ENCODE measurements at places on chromosomes 2 and 18.

DNA sequence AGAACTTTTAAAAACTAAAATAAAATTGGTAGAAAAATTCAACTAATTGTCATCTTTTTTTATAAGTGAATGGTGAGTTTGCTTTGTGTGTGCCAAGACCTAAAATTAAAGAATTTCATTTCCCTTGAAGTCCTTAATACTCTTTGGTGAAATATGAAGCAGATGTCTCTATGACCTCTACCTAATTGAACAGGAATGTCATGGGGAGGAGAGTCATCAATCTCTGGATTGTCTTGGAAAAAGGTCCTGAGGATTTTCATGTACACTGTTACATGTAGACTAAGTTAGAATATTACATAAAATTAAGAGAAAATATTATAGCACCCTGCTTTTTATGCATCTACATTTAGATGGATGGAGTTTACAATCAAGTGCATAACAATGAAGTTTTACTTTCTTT is 177.9 kb upstream of the LRP1B start:
- DNase-seq: no peak

- no peak for DNase-seq
These were observed 27.5 kb downstream of the CDH20 start for GRCh38 chr18:61360404-61361383.

DNA sequence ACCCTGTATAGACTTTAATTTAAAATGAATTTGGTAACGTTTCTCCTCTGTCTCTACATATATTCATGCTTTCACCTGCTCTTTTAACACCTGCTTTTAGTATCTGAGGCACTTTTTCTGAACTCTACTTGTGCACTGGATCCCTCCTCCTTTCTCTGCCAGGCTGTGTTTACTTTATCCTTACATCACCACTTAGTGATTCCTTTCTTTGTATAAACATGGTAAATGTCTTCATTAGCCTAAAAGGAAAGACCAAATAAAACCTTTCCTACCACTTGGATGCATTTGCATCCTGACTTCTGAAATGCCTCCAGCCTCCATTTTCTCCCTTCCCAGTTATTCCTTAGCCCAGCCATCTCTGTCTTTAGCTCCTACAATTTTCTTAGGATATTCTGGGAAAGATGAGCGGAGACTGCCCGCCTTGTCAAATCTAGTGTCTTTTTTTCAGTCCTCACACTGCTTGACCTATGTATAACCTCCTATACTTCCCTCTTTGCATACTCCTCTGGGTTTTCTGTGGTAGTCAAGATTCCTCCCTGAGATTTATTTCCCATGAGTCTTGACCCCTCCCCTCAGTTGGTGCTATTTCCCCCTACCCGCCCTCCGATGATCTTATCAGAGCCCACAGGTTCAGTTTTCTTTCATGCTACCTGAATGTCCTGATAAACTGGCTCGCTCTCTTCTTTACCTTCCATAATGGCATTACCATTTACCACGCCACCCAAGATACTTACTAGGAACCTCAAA is 44.8 kb downstream of the REL start:
- DNase-seq: no peak

DNA sequence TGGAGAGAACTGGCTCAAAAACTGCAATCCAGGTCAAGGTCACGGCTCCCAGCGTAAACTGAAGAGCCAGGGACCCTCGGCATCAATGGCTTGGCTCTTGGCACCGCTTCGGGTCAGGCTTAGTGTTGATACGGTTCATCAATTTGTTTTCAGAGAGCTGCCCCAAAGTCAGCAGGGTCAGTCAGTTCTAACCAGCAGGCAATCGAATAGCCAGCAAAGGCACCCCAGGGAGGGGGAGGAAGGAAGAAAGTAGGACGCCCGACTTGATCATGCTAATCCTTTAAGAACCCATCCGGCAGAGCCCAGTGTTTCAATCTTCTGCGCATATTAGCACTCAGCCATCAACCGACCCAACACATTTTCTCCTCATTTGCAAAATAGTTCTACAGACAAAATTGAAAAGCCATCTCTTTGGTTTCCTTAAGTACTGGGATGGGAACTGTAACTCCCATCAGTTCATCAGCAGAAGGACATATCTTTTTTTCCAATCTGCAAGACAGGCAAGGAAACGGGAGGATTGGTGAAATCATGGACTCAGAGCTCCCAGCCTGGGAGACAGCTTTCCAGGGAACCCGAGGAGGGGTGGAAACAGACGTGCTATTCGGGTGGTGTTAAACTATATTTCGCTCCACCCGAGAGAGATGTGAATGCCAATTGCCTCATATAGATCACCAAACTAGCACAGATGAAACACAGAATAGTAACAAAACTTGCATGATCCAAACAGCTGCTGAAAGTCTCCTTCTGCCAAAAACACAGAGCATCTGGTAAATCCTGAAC is 40.7 kb upstream of the CABLES1 start:
- DNase-seq: no peak

DNA sequence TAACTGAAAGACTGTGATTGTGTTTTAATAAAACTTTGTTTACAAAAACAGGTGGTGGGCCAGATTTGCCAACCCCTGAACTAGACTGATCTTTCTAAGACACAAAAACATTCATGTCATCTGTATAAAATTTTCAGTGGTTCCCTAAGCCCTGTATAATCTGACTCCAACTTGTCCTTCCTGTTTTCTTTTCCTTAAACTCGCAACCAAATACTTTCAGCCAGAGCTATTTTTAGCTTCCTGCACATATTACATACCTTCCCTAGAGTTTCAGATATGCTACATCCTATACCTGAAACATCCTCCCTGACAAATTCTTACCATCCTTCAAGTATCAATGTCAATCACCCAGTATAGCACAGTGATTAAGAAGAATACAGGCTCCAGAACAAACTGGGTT is 4.8 kb downstream of the GCFC2 start:
- no peak for DNase-seq

DNA sequence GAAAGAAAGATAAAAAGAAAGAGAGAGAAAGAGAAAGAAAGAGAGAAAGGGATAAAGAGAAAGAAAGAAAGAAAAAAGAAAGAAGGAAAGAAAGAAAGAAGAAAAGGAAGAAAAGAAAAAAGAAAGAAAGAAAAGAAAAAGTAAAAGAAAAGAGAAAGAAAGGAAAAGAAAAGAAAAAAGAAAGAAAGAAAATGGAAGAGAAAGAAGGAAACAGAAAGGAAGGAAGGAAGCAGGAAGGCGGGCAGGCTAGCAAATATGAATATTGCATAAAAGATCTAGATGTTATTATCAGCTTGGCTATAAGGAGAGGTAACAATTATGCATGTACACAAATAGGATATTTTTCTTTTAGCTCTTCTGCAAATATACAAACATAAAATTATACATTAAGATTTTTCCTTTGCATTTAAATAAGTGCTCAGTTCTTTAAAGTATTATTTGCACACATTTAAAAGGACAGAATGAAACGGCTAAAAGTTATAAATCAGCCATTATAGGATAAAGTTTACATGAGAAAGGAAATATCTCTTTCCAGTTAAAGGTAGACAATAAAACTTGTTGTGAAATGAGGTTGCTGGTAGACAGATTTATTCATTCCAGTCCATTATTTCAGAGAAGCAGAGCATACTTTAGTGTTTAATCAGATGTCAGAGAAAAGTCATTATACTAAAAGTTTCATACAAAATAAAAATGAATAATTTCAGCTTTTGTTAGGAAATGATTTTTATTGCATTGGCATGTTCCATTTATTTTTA is 511.4 kb downstream of the KCNJ3 start:
- no peak for DNase-seq

- DNase-seq: no peak
These were observed 6.0 kb upstream of the NFE2L2 start for GRCh38 chr2:177270531-177270930.

GRCh38 chr18:75267643-75268363 is 57.2 kb downstream of the TSHZ1 start:
- no peak for DNase-seq

DNA sequence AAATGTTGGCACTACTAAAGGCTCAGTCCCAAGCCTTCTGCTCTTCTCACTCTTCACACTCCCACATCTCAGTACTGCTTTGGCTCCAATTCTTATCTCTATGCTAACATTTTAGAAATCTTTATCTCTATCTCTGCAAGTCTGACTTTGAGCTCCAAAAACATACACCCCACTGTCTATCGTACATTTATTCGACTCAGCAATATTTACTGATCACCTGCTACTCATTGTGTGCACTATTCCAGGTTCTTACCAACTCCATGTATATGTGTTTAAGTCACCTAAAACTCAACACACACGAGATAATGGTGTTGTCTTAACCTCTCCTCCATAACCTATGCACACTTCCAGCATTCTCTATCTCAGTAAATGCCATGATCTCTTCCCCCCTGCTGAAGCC is 268.2 kb upstream of the CRIM1 start:
- DNase-seq: no peak

- DNase-seq: no peak
These were observed 3.7 kb upstream of the CRYBA2 start for GRCh38 chr2:218996937-218997336.

DNA sequence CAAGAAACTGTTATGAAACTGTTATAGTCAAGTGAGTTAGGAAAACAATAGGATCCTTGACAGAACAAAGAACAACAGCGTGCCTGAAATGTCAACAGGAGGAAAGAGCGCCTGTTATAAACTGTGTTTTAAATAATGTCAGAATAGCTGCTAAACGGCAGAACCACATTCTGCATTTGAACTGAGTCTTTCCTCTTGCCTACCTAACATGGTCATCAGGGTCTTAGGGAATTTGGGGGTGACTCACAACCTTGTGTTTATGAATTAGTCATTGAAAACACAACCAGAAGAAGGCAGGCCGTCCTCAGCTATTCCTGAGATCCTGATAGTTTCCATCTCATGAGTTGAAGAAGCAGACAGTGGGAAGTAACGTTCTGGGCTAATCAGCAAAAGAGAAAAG is 222.0 kb upstream of the FN1 start:
- DNase-seq: no peak

DNA sequence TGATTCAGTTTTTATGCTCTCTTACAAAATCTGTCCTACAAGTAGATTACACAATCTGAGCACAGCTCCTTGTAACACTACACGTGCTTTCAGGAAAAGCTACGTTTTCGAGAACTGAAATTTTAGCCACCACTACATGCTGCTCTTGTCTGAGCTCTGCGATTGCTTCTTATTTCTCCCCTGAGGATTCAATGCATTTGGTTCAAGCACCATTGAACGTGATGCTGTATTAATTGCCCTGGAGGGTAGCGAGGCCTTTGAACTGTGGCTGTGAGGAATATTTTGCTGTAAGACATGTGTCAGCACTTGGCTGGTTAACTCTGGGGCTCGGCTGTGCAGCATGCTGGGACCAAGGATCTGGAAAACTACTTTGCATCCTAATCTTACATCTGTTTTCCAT is 405.8 kb downstream of the EPHA4 start:
- DNase-seq: no peak

DNA sequence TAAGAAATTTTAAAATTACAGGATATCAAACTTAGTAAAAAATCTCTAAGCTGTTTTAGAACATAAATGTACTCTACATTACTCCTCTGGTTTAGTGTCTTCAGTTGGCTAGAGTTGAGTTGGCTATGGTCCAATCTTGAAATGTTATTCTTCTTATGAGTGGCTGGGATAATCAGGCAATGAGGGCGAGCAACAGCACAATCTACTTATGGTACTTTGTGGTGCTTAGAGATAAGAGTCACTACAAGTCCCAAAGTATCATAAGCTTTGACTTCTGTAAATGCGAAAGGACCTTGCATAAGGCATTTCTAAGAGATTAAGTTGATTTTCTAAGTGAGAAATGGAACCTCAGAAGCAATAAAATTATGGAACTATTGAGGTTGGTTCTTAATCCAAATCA is 361.7 kb downstream of the GPD2 start:
- no peak for DNase-seq

DNA sequence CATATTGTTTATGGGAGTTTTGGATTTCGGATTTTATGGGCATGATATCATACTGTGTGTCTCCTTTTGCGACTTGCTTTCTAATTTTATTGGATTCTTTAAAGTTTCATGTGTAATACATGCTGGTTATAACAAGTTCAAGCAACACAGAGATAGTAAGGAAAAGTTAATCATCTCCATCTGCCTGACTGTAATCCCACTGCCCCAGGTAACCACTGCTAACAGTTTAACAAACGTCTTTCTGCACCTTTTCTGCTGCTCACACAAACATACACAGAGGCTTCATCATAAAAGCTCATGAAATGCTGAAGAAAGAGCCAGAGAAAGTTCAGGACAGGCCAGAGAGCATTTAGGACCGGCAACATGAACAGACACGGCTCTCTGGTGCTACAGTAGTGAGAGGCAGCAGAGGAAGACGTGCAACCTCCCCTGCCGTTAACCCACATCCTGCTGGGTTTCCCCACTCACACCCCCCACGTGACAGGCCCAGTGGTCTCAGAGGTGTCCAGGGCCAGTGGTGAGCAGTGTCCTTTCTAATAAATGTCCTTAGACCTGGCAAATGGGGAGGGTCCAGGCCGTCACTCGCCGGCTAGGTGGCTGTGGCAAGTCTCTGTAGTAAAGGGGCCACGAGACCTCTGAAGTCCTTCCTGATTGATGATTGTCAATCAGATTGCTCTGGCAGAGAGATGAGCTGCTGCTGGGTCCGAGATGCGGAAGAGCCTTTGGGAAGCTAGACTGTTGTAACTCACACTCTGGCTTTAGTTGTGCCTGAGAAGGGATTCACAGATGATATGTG is 43.0 kb upstream of the SLC1A4 start:
- peak; percentile 22 for DNase-seq

DNA sequence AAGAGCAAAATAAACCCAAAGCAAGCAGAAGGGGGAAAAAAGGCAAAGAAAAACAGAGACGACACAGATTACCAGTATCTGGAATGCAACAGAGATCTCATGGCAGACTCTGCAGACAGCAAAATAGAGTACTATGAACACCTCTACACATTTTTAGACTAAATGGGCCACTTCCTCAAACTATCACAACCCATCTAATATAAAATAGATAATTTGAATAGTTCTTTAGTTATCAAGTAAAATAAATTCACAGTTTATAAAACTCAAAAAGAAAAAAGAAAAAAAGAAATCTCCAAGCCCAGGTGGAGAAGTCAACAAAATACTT is 16.6 kb downstream of the SESTD1 start:
- no peak for DNase-seq

DNA sequence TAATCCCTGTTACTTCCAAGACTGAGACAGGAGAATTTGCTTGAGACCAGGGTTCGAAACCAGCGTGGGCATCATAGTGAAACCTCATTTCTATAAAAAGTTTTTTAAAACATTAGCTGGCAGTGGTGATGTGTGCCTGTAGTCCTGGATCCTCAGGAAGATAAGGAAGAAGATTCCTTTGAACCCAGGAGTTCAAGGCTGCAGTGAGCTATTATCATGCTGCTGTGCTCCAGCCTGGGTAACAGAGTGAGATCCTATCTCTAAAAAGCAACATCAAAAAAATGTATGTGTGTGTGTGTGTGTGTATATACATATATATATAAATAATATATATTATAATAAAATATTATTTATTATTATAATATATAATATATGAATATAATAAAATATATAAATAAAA is 1417.6 kb upstream of the CDH2 start:
- no peak for DNase-seq

DNA sequence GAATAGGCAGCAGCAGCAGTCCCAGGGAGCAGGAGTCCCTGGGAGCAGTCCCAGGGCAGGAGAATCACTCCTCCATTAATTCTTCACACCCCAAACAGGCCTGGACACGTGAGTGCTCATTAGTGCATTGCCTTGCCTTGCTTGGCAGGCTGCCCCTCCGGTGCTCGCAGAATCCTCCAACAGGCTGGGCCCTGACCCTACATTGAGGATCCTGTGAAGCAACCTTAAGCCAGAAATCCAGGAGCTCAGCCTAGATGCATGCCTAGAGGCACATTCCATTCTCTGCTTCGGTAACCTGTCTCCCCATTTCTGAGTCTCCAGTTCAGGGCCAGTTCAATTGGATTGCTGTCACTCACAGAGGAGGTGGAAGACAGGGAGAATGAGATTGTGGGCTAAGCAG is 97.4 kb upstream of the LRATD1 start:
- no peak for DNase-seq
